ENCODE measurements at places on chromosomes 2 and 18. TPM values are rescaled to one million over a fixed set of nuclear protein-coding genes. Genes with fewer than 3 reads are reported as not detected.

The GPC1 gene
- 430 TPM for total RNA-seq

GRCh38 chr2:20633794-20634506 lies 16.9 kb downstream of the HS1BP3 start:
- no peak for DNase-seq

GRCh38 chr18:63325086-63325686 lies 5.6 kb upstream of the BCL2 start:
- DNase-seq, result no peak

DNA sequence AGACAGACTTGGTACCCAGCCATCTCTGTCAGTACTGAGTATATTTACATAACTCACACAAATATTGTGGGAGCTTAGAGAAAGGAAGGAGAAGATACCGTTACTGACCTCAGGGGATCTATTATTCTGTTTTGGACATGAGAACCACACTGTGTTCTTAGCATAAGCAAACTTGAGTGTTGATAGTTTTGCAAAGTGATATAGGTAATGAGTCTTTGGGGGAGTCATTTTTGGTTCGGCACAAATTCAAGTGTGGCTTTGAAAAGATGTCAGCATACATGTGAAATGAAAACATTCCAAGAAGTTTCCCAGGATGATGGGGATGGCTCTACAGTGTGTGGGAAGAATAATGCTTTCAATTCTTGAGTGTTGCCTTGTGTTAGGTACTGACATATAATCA lies 24.1 kb downstream of the SMARCAL1 start:
- DNase-seq, result no peak
